ENCODE measurements at places on chromosomes 6 and 20.
A peak's percentile ranks its signal among the peaks of the same experiment; 100 is the strongest.

- DNase-seq, result no peak
Observed at GRCh38 chr6:15811107-15811506, 148.3 kb upstream of the DTNBP1 start.

GRCh38 chr6:145865595-145865994 lies 51.0 kb upstream of the FBXO30 start:
- no peak for DNase-seq

GRCh38 chr20:19375801-19376200 lies 163.4 kb downstream of the SLC24A3 start:
- DNase-seq, result no peak

DNA sequence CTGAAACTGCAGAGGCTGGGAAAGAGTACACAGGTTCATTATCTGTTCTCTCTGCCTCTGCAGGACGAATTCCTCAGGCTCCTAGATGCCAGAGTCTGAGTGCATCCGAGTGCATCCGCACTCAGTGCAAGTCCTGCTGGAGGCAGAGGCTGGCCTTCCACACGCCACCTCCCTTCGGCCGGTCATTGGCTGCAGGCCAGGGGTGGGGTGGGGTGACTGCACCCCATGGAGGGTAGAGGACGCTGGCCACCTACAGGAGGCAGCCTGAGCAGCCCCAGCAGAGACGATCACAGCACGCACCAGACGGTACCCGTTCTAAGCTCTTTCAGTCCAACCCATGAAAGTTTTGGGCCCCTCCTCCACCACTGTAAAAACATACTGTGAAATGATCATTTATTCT lies 11.7 kb downstream of the SFT2D1 start:
- no peak for DNase-seq

DNA sequence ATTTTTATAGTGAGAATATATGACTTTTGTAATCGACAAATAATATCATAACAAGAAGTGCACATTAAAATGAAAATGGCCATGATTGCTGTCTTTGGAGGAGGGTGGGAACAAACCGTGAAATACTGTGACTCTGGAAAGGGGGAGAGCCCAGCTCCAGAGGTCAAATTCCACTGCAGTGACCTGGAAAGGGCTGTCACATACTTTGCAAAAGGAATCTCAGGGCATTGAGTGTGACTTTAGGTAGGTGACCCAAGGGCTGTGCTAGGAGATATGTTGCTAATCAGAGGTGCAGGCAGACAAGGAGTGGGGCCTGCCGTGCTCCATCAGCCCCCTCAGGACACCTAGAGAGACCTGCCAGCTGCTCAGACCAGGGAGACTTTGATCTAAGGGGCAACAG lies 28.1 kb upstream of the BMP7 start:
- no peak for DNase-seq

DNA sequence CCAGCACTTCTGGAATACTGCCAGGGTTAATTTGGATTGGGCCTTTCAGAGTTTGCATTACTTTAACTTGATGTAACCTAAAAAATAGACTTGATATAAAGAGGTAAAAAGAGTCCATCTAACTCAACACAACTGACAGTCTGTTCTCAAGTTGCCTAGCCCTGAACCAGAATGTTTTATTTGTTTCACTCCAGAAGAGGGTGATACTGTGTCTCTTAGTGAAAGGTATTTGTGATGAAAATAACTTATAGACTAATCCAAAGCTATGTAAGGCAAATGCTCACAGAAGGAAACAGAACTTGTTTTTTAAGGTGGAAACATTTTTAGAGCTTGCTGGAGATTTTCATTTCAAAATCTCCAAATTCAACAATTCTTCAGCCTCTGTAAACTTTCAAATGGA lies 469.1 kb upstream of the RUNX2 start:
- no peak for DNase-seq

- no peak for DNase-seq
Observed at GRCh38 chr20:59157961-59158541, 5.6 kb upstream of the ZNF831 start.

DNA sequence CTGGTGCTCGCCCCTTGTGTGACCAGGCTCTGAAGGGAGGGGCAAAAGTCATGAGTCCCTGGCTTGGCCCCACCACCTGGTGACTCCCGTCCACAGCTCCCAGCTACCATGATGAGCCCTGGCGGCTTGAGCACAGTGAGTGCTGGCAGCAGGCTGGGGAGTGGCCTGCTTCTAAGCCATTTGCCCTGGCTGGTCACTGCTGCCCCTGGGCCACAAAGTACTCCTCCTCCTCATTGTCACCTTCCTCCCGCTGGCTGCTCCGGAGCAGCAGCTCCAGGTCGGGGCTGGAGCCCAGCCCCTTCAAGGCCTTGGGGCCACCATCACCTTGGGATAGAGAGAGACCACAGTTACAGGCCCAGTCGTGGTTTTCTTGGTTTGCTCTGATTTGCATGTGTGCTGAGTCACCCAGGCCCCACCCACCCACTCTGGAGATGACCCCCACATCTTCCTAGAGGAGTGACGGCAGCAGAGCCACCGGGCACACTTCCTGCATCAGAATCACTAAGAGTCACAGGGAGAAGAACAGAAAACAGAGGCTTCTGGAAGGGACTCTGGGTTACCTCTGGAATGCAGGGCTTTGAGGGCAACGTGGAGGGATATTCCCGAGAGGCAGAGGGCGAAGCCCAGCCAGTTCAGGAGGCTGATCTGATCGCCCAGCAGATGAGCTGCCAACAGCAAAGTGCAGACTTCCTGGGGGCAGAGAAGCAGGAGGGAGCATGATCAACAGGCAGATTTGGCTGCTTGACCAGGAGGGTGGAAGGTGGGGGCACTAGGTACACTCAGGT lies 42.1 kb upstream of the CDH22 start:
- no peak for DNase-seq

DNA sequence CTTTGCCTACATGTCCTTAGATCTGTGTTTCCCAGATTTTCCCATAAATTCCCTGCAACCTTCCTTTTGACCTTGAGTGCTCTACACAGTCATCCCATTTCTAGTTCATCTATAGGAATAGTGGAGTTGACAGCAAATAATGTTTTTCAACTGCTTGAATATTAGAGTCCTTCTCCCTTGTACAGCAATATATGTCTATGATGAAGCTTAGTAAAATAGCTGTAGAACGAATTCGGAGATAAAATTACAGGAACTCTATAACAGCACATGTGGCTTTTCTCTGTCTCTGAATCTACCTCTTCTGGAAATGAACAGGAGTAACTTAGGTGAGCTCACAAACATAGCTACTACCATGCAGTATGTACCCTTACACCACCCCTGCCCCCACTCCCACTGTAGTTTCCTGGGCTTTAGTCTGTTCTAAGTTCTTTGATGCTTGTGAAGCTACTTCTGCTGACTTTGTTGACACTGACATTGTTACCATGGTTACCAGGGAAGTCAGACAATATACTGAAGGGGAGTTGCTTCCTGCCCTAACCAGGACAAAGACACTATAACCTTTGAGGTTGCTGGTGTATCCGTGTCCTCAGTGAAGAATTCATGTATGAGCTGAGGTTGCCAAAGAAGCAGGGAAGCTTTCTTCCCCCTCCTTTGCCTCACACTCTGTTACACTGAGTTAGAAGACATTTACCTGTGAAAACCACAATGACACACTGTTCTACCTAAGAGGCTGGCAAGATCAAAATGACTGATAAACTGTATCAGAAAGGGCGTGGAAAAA lies 35.8 kb upstream of the SHLD1 start:
- DNase-seq, result peak; percentile 71

All from glomerular endothelial cell (primary cell).